ENCODE measurements at places on chromosomes 2 and 18.

DNA sequence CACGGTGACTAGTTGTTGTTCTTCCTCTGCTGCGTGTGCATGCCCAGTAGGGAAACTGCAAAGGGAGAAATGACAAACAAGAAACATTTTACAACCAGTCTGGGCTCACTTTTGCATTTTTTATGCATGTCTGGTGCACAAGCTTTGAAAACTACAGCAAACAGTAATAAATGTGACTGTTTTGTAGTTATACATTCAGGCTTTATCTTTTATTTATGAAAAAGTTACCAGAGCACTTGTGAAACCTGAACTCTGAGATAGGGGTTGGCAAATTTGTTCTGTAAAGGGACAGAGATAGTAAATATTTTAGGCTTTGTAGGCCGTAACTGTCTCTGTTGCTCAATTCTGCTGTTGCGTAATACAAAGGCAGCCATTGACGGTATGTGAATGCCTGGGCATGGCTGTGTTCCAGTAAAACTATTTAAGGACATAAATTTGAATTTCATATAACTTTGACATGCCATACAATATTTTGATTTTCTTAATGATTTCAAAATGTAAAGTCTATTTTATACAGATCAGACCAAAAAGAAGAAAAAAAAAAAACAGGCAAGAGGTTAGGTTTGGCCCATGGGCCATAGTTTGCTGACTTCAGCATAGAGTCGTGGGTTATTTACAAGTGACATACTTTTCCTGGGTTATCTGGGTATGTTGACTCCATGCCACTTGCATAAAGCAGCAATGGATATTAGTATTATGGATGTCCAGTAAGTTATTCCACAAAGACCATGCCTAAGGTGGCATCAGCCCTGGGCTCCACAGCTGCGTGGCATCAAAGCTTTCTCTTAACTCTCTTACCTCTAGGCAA is 53.6 kb upstream of the EML6 start:
- DNase-seq = no peak
- no peaks in the 10 kb centered on the region for H3K4me1 ChIP-seq
- H3K27me3 ChIP-seq = no peaks in the 10 kb centered on the region
- no peak overlapping the region for H3K27ac ChIP-seq

GRCh38 chr2:240603081-240603835 is 16.7 kb downstream of the CAPN10 start:
- H3K4me1 ChIP-seq = no peaks in the 10 kb centered on the region
- DNase-seq = no peak
- peaks cover 3% of the 10 kb centered on the region for H3K27me3 ChIP-seq
- H3K4me3 ChIP-seq = no peak overlapping the region
- no peak overlapping the region for H3K27ac ChIP-seq
- no peaks in the 10 kb centered on the region for H3K36me3 ChIP-seq

DNA sequence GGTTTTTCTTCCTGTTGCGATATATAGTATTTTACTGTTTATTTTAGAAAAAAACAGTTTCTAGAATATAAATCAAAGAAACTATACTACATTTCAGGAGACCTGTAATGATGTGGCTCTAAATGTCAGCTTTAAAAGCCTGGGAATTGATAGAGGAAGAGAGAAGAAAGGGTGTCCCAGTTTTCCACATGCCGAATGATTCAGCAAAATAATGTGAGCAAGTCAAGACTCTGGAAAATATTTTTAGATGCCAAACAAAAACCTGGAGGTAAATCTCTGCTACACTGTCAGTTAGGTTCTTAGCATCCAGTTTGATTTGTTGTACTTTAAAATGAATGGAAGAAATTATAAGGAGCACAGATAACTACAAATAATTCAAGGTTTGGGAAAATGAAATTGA is 67.1 kb upstream of the DSG1 start:
- no peaks in the 10 kb centered on the region for H3K36me3 ChIP-seq
- H3K27ac ChIP-seq = no peak overlapping the region
- no peaks in the 10 kb centered on the region for H3K27me3 ChIP-seq
- no peak for DNase-seq

DNA sequence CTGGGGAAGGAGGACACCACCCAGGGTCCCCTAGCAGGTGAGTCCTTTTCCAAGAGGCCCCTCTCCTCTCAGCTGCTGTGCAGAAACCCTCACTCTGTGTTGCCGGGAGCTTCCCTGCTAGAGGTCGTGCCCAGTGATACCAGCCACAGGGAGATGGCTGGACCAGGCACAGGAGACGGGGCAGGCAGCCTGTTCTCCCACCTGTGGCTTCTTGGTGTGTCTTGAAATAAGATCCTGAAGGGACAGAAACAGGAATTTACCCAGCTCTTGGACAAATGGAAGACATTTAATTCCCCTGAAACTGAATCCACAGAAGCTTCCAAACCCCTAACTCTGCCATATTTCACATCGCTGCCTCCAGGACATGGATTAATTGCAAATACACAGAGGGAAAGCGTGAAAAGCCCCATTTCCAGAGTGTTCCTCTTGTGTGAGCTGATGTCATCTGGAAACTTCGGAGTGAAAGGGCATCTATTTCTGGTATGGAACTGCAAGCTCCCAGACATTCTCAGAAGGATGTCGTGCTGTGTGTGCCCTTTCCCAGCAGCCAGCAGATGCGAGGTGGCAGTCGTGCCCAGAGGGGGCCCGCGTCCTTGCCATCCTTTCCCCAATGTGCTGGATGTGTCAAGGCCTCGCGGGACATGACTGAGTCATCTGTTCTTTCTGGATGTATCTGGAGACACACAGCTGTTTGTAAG is 177.7 kb downstream of the SEPTIN10 start:
- H3K27me3 ChIP-seq = no peaks in the 10 kb centered on the region
- no peak for DNase-seq
- no peak overlapping the region for H3K4me3 ChIP-seq
- no peaks in the 10 kb centered on the region for H3K4me1 ChIP-seq
- no peak overlapping the region for H3K27ac ChIP-seq

GRCh38 chr18:51234117-51235008 is 36.9 kb upstream of the MEX3C start:
- no peak overlapping the region for H3K27ac ChIP-seq
- DNase-seq = no peak
- no peaks in the 10 kb centered on the region for H3K36me3 ChIP-seq
- H3K4me3 ChIP-seq = no peak overlapping the region

GRCh38 chr18:5969355-5969988 is 74.2 kb upstream of the TMEM200C start:
- no peak overlapping the region for H3K27ac ChIP-seq
- no peaks in the 10 kb centered on the region for H3K36me3 ChIP-seq
- H3K27me3 ChIP-seq = no peaks in the 10 kb centered on the region
- peaks cover 10% of the 10 kb centered on the region for H3K4me1 ChIP-seq

DNA sequence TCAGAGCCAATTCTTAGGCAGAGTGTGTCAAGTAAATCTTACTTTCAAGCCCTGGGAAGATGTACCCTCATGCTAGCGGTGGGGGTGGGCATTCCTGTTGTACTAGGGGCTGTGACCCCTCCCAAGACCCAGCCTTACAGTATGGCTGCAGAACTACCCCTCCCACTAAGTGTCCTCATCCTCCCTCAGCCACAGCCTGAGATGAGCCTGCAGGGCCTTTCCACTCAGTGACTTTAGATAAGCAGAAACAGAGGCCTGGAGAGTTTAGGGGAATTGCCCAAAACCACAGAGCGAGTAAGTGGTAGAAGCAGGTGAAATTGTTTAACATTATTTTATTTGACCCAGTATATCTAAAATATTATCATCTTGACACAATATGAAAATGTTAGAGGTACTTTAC is 36.6 kb downstream of the TTC32 start:
- DNase-seq = no peak
- no peaks in the 10 kb centered on the region for H3K36me3 ChIP-seq
- H3K27ac ChIP-seq = no peak overlapping the region
- no peak overlapping the region for H3K4me3 ChIP-seq

DNA sequence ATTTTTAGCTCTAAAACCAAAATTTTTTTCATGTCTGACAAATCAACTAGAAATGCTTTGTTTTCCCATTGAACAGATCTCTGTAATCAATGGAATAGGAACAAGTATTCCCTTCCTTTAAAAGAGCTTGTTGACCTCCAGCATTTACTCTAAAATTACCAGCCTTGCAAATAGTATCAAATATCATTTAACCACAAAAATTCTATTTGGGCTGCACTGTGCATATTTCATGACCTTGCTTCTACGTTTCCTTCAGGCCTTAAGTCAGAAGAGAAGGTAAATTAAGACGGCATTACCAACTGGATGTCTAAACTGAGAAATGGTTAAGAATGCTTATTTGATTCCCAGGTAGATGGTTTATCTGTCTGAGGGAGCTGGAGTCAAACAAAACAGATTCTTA is 33.3 kb upstream of the NRXN1 start:
- H3K4me1 ChIP-seq = no peaks in the 10 kb centered on the region
- H3K27me3 ChIP-seq = no peaks in the 10 kb centered on the region
- H3K27ac ChIP-seq = no peak overlapping the region
- no peak for DNase-seq
- H3K4me3 ChIP-seq = no peak overlapping the region

- DNase-seq = no peak
- H3K4me3 ChIP-seq = no peak overlapping the region
- no peak overlapping the region for H3K27ac ChIP-seq
- no peaks in the 10 kb centered on the region for H3K27me3 ChIP-seq
Measured at GRCh38 chr2:14747447-14747846, 114.9 kb downstream of the LRATD1 start.

- no peak overlapping the region for H3K4me3 ChIP-seq
- no peaks in the 10 kb centered on the region for H3K36me3 ChIP-seq
- peaks cover 14% of the 10 kb centered on the region for H3K4me1 ChIP-seq
- H3K27me3 ChIP-seq = peaks cover 12% of the 10 kb centered on the region
- no peak overlapping the region for H3K27ac ChIP-seq
Measured at GRCh38 chr2:6770006-6770405, 95.7 kb downstream of the CMPK2 start.

GRCh38 chr2:129428086-129428660 is 551.3 kb upstream of the RAB6C start:
- no peaks in the 10 kb centered on the region for H3K4me1 ChIP-seq
- no peaks in the 10 kb centered on the region for H3K36me3 ChIP-seq
- no peak for DNase-seq
- no peak overlapping the region for H3K4me3 ChIP-seq

GRCh38 chr2:15753811-15754702 is 162.4 kb downstream of the DDX1 start:
- no peak for DNase-seq
- H3K4me3 ChIP-seq = no peak overlapping the region
- H3K27ac ChIP-seq = no peak overlapping the region
- no peaks in the 10 kb centered on the region for H3K36me3 ChIP-seq
- H3K27me3 ChIP-seq = no peaks in the 10 kb centered on the region

- no peaks in the 10 kb centered on the region for H3K27me3 ChIP-seq
- no peaks in the 10 kb centered on the region for H3K36me3 ChIP-seq
- no peak overlapping the region for H3K4me3 ChIP-seq
- H3K4me1 ChIP-seq = peaks cover 20% of the 10 kb centered on the region
- DNase-seq = no peak
- H3K27ac ChIP-seq = no peak overlapping the region
Measured at GRCh38 chr2:27954771-27955383, 64.3 kb downstream of the BABAM2 start.

GRCh38 chr2:58922245-58922644 is 681.1 kb upstream of the FANCL start:
- no peaks in the 10 kb centered on the region for H3K36me3 ChIP-seq
- peaks cover 13% of the 10 kb centered on the region for H3K4me1 ChIP-seq
- no peaks in the 10 kb centered on the region for H3K27me3 ChIP-seq
- DNase-seq = no peak

DNA sequence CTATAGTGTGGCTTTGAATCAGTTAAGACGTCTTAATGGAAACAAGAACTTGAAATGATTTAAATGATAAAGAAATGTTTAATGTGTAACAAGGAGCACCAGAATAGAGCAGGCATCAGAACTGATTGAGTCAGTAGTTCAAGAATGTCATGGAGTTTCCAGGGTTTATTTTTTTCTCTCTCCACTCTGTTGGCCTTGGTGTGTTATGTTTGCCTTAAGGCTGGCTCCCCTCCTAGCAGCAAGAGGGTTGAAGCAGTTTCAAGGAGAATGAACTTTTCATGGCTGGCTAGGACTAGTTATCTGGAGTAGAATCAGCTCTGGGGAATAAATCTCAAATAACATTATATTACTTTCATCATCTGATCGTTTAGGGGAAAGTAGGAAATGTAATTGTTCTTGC is 13.4 kb upstream of the GLS start:
- H3K4me1 ChIP-seq = no peaks in the 10 kb centered on the region
- no peaks in the 10 kb centered on the region for H3K27me3 ChIP-seq
- no peak overlapping the region for H3K27ac ChIP-seq
- no peaks in the 10 kb centered on the region for H3K36me3 ChIP-seq
- DNase-seq = no peak

DNA sequence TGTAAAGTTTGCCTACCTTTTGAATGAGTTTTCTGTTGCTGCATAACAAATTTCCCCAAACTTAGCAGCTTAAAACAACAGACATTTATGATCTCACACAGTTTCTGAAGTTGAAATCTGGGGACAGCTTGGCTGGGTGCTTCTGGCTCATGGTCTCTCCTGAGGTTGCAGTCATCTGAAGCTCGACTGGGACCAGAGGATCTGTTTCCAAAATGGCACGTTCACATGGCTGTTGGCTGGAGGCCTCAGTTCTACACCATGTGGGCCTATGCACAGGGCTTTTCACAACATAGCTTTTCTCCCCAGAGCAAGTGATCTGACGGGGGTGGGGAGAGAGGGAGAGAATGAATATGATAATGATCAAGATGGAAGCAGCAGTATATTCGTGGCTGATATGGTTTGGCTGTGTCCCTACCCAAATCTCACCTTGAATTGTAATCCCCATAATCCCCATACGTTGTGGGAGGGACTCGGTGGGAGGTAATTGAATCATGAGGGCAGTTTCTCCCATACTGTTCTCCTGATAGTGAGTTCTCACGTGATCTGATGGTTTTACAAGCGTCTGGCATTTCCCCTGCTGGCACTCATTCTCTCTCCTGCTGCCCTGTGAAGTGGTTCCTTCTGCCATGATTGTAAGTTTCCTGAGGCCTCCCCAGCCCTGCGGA is 3.5 kb downstream of the RALB start:
- H3K4me3 ChIP-seq = no peak overlapping the region
- H3K27me3 ChIP-seq = peaks cover 13% of the 10 kb centered on the region
- H3K27ac ChIP-seq = no peak overlapping the region

DNA sequence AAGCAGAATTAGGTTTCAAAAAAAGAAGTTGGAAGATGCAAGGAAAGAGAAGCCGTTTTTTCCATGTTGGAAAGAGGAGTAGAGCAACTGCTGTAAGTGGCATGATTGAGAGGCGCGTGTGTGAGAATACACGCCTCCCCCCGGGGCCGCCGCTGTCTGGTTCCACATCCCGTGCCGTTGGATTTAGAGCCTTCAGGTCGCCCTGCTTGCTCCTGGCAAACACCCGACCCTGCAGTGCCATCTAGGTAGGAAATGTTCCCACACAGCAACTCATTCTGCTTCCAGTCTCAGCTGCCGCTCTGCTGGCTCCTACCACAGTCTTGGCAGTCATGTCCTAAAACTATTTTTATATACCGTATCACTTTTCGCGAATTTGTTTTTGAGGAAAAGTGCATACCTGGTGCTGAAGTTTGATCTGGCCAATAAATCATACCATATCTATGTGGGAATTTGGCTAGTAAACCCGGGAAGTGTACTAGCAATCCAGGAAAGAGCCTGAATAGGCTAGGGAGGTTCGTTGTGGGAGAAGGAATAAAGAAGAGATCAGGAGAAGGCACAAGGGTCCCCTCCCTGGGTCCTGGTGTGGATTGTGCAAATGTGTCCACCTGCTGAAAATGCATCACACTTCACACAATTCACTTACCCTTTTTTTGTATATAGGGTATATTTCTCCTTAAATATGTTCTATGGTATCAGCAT is 372.7 kb downstream of the FBXO15 start:
- H3K4me1 ChIP-seq = peaks cover 12% of the 10 kb centered on the region
- H3K4me3 ChIP-seq = no peak overlapping the region
- peak; percentile 45 for DNase-seq
- no peak overlapping the region for H3K27ac ChIP-seq

GRCh38 chr2:21658907-21659477 is 535.2 kb downstream of the TDRD15 start:
- no peak for DNase-seq
- H3K27me3 ChIP-seq = no peaks in the 10 kb centered on the region
- no peaks in the 10 kb centered on the region for H3K36me3 ChIP-seq
- H3K4me1 ChIP-seq = no peaks in the 10 kb centered on the region
